ENCODE measurements at places on chromosomes 1 and 21.

DNA sequence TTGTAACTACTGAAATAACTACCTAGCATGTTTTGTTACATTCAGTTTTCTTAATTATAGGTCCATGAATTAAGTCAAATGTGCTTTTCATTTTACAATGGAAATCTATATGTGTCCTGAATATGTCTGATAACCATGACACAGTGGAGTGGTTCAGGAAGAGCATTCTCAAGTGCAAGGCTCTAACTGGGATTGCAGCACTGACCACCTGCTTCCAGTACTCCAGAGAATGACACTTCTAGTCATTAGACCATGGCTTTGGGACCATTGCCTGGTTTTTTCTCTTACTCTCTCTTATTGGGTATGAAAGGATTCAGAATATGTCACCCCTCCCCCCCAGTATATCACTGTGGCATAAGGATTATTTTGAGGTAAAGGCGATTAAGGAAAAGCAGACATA lies 204.9 kb upstream of the CACYBP start:
- no peak for DNase-seq

GRCh38 chr1:179079113-179079761 lies 2.6 kb upstream of the TOR3A start:
- DNase-seq: no peak

DNA sequence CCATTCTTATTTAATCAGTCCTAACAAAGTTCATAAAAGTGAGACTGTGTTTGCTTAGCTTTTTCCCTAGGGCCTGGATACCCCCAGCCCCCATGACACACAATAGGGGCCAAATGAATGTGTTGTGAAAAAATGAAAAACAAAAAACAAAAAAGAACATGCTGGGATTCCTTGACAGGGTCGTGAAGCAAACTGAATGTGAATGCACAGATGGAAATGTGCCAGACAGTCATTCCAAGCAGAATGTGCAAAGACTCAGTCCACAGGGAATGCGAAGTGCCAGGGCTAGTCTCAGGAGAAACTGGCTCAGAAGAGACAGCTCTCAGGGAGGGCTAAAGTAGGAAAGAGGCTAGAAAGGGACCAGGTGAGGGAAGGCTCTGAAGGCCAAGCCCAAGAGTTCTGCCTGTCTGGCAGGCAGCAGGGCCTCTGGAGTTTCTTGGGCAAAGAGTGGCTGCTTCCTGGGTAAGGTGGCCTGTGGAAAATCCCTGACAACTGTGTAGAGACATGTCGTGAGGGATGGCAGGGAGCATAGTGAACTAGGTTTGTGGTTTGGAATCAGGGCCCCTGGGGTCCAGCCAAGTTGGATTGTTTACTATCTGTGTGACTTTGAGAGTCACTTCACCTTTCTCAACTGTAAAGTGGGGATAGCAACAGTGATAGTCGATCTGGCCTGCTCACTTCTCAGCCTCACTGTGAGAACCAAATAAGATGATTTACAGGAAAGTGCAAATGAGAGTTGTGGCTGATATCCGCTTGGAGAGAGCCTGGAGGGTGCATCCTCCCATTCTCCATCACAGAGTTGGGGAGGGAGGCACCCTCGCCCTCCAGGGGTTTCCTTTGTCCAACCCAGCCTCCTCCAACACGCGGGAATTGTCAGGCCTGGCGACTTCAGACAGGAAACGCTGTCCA lies 1.2 kb upstream of the ADAM15 start:
- no peak for DNase-seq

- DNase-seq: no peak
Observed at GRCh38 chr1:12436345-12436658, 181.7 kb downstream of the DHRS3 start.

GRCh38 chr1:161721738-161722343 lies 497 bp downstream of the FCRLB start:
- no peak for DNase-seq

DNA sequence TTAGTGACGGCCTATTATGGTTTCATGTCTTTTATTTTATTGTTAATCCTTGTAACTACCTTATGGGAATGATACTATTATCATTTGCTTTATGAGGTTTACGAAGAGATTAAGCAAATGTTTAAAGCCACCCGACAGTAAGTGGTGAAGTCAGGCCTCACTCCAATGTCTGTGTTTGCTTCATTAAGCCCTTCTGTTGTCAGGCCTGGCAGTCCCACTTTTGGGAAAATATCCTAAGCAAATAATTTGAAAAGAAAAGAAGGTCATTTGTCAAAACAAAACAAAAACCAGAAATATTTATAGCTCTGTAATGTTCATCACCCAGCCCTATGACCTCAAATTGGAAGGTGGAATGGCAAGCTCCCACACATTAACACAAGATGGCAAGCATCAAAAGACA lies 40.7 kb upstream of the USP24 start:
- DNase-seq: no peak

- no peak for DNase-seq
Observed at GRCh38 chr21:41147096-41147978, 20.6 kb upstream of the BACE2 start.

GRCh38 chr1:219669556-219669955 lies 56.7 kb upstream of the ZC3H11B start:
- no peak for DNase-seq

- no peak for DNase-seq
Observed at GRCh38 chr1:121595089-121595488, 410.3 kb downstream of the SRGAP2C start.

DNA sequence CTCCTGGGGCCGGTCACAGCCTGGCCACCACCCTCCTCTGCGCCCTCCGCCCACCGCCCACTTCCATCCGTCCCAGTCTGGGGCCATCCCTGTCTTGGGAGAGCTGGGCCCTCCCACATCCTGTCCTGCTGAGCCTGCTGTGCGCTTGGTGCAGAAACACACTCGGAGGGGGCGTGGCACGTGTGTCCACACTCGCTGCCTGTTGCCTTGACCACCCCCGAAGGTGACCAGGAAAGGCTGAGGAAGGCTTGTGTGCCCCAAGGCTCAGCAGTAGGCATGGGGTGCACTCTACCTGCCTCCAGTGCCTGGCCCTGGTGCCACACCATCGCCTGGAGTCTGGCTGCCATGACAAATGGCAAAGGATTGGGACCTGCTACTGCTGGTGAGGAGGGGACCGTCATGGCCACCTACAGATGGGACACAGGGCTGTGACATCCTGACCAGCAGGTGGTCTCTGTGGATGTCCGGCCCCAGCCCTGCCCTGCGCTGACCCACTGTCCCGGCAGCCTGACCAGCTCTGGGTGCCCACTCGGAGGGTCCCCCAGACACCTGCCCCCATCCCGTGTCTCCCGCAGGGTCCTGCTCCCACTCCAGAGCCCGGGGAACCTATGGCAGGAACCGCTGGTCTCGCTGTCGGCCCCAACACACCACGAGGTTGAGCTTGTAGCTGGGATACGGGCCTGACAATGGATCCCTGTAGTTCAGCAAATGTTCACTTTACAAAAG lies 23.2 kb upstream of the PTTG1IP start:
- DNase-seq: no peak

DNA sequence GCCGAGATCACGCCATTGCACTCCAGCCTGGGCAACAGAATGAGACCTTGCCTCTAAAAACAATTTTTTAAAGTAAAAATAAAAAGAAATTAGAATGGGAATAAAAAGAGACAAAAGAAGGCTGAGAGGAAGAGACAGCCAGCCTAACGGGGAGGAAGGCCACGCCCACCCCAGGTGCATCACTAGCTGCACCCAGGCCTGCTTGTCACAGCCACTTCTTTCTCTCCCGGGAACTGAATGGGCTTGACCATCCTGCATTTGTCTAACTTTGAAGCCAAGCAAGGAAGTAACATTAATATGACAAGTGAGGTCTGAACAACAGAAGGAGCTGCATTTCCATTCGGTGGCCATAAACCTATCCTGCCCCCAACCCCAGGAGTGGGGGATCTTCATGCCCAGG lies 20.8 kb upstream of the EFNA1 start:
- no peak for DNase-seq

GRCh38 chr1:36465731-36466369 lies 1.7 kb upstream of the MRPS15 start:
- no peak for DNase-seq

DNA sequence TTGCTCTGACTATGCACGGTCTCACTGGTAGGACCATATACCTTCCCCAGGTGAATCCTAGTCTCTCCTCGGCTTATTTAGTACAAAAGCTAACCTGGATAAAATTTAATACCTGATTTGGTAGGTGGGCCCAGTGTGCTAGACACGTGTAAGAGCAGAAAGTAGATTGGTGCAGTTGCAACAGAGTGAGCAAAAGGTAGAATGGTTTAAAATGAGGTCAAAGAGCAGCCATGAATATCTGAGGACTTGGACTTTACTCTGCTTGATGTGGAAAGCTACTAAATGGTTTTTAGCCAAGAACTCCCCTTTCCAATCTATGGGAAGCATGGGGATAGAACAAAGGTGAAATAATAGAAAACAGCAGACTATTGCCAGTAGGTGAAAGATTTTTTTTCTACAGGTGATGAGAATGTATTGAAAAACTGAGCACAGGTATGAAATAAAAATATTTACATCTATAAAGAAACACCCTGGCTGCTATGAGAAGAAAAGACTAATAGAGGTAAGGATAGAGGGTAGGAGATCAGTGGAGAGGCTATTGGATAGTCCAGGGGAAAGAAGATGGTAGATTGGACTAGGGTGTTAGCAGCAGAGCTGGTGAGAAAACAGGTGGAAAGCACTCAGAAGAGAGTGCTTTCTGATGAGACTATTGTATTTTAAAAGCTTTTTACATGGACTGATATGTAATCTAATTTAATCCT lies 61.3 kb upstream of the BCL9 start:
- DNase-seq: no peak

GRCh38 chr1:17877896-17878295 lies 122.8 kb downstream of the ACTL8 start:
- no peak for DNase-seq

DNA sequence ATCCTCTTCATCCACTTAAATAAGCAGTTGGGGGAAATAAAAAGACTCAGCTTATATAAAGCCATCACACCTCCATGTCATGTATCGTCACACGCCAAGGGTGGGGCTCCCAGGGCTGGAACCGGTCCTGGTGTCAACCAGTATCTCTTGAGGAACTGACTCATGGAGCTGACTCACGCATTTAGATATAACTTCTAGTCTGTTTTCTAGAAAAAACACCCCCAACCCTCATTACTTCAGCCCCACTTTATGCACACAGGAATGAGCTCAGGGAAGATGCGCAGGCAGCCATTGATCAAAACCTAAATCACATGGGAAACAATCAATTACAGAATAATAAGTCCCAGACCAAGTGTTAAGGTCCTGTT lies 6.9 kb upstream of the IL22RA1 start:
- no peak for DNase-seq

- DNase-seq: no peak
Observed at GRCh38 chr1:25804244-25804963, 4.4 kb downstream of the SELENON start.

- no peak for DNase-seq
Observed at GRCh38 chr1:221993444-221993948, 251.6 kb upstream of the DUSP10 start.

GRCh38 chr1:210597555-210598134 lies 268.9 kb downstream of the HHAT start:
- no peak for DNase-seq

GRCh38 chr1:230083053-230083452 lies 16.0 kb downstream of the GALNT2 start:
- DNase-seq: no peak

GRCh38 chr1:54304518-54304917 lies 101.7 kb downstream of the SSBP3 start:
- DNase-seq: no peak

GRCh38 chr1:214006845-214007244 lies 19.1 kb downstream of the PROX1 start:
- no peak for DNase-seq

DNA sequence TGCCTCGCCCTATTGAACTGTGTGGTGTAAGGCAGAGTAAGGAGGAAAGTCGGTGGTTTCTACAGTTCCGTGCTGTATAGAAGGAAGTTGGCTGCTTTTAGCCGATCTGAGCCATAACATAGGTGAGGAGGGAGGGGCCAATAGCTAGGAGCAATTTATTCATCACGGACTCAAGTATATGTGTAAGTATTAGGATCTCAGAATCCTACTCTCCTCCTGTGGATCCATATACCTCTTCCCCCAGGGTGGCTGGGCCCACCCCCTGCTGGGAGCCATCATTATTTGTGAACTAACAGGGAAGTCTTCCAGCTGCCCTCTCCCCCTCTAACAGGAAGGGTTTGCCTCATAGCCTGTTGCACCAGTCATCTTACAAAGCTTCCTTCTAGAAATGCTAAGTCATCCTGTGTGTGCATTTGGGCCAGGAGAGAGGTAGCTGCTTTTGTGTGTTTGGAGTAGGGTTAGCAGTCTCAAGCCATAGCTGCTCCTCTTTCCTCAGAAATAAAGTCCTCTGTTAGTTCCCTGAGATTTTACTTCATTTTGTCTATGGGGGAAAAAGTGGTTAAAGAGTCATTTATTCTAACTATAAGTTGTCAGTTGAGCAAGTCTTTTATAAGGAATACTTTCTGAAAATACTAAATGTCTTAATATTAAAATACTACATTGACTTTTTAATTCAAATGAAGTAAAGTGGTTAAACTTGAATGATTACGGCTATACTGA lies 14.9 kb upstream of the CENPS start:
- no peak for DNase-seq

- DNase-seq: no peak
Observed at GRCh38 chr1:188355847-188356246, 1527.1 kb downstream of the PLA2G4A start.

DNA sequence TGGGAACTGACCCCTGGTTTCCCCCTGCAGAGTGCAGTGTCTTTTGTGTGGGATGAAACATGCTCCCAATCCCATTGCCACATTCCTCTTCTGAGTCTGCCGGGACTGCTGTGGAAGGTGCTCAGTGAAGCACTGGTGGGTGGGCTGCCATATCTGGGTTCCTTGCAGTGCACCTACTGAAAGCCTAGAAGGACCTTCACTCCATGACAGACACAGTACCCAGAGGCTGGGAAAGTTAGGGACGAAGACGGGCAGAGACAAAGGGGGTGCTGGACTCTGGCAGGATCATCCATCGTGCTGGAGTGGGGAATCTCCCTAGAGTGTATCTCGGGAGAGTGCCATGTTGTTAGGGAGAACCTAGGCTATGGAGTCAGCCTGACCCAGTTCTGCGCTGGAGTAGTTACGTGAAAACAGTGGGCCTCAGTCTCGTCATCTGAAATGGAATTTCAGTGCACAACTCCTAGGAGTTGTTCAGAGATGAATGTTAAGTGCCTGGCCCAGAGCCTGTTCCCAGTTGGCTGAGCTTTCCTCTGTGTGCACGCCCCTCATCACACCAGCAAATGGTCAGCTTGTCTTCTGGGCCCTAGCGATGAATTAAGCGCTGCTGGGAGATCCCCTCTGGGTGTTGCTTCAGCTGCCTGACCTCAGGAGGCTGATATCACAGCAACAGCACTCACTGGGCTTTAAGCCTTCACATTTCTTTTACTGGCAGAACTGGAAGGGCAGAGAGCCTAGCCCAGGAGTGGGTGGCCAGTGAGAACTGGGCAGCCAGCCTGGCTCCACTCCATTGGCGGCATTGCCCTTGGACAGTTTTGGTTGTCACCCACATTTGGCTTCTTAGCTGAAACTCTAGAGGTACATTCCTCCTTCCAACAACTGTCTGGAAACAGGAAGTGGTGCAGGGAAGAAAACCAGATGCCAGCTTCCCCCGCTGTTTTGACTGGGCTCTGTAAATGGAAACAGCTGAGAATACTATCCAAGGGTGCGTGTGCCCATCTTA lies 479.8 kb upstream of the VAMP3 start:
- no peak for DNase-seq

GRCh38 chr1:46653405-46653958 lies 14.7 kb downstream of the ATPAF1 start:
- no peak for DNase-seq
